ENCODE measurements at places on chromosomes 6 and 20. TPM values are rescaled to one million over a fixed set of nuclear protein-coding genes. Genes with fewer than 3 reads are reported as not detected.

DNA sequence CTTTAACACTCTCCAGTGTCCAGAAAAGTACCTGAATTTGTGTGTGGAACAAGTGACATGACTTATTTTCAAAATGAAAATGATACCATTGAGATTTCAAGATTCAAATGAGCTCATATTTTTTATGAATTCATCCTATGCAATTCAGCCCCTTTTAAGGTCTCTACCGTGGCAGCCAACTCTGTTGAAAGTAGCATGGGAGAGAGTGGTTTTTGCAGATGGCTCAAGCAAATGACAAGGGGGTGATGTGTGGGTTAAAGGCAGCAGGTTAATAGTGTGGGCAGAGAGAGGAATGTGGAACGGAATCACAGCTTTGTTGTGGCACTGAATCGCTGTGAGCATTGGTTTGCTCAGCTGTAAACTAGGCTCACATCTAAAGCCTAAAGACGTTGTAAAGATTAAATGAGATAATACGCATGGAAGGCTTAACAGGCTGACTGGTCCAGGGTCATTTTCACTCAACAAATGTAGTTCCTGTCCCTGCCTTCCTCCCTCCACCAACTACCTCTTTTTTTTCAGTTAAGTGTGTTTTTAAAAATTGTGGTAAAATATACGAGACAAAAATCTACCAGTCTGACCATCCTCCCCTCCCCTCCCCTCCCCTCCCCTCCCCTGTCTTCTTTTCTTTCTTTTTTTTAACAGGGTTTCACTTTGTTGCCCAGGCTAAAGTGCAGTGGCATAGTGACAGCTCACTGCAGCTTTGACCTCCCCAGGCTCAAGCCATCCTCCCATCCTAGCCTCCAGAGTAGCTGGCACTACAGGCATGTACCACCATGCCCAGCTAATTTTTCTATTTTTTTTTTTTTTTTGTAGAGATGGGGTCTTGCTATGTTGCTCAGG lies 114.7 kb upstream of the ZNF217 start:
- no peak for DNase-seq

DNA sequence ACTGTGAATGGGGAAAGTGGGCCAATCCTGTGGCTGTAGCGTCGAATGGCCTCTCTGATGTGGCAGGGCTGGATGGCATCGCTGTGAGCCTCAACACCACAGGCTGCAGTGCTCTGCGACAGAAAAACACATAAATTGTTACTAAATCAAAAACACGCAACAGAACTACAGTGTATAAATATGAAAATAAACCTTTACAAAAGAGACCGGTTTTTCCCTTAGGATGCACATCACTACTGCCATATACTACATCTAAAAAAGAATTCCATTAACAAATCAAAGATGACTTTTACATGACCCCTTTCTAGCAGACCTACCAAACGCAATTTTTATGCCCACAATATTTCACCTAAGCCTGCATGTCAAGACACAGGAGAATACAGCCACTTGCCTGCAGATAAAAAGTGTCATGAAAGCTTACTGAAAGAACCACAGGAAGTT lies 395.5 kb upstream of the RUNX2 start:
- DNase-seq, result no peak

- DNase-seq, result no peak
Measured at GRCh38 chr20:24755411-24755922, 193.6 kb upstream of the CST7 start.

DNA sequence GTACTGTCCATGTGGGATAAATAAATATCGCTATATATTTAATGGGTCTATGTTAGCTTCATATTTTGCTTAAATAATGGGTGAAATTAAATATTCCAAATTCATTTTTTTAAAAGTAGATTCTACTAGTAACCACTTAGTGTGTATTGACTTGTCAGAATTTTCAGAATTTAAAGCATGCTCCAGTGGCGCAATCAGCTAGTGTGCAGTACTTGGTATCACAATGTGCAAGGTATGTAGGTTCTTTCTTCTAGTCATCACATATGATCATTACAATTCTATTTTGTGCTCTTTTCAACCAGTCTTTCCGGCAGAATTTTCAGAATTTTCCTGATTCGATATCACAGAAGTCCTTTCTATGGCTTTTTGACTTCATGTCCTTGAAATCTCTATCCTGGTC lies 32.6 kb downstream of the PDE7B start:
- no peak for DNase-seq

TUBB1 gene
- polyA plus RNA-seq, result 0.67 TPM

CEP250 gene
- 31.0 TPM for polyA plus RNA-seq

- no peak for DNase-seq
Measured at GRCh38 chr20:56765172-56766073, 136.3 kb downstream of the TFAP2C start.

SLC13A3 gene
- 3.1 TPM for polyA plus RNA-seq

Measured in hindlimb muscle (tissue), 1 donor.